ENCODE measurements at places on chromosomes 1 and 21.

DNA sequence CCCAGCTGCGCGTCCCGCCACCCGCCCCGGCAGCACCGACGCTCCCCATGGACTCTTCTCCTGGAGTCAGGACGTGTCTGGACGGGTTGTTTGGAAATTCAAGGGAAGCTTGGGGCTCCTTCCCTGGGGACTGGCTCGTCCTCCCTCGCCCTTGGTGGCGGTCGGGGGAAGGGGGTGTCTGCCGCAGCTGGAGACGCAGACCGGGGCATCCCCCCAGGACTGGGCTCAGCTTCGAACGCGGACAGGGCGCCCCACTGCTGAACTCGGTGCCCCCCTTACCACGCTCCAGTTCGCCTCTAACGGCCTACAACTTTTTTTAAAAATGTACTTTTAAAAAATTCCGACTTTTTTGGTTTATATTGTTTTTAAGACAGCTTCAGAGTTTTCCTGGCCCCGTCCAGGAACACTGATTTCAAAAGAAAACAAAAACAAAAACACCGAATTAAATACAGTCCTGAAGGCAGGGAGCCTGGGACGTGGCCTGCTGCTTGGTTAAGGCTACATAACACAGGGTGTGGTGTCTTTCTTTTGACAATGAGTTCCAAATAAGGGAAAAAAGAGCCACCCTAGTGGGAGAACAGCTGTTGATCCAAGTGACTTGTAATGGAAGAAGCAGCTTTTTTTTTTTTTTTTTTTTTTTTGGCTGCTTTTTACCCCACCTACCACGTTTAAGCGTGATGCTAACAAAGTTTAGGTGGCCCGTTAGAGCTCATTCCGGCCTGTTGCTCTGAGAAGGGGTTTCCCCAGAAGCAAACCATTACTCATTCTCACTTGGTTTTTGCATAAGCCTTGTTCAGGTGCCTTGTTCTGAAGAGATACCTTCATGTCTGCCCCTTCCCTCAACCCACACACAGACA, 862 bp upstream of the DIPK1A start:
- DNase-seq: no peak

GRCh38 chr1:227768125-227768439, 32.8 kb downstream of the SNAP47 start:
- no peak for DNase-seq

- DNase-seq: no peak
Observed at GRCh38 chr1:10908266-10908665, 104.2 kb upstream of the TARDBP start.

DNA sequence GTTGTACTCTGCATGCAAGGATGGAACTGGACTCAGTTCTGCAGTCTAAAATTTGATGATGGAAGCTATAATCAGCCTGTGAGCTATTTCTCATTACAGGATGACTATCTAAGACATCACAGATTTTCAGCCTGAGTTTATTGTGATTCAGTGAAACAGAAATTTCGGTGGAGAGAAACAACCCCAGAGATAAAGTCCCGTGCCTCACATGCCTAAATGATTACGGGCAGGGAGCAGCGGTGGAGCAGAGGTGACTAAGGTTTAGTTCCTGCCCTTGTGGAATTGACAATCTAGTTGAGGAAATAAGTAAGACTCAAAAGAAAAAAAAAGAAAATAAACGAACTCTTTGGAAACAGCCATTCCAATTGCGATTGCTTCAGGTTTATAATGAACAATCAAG, 96.9 kb downstream of the GRIK3 start:
- DNase-seq: no peak

DNA sequence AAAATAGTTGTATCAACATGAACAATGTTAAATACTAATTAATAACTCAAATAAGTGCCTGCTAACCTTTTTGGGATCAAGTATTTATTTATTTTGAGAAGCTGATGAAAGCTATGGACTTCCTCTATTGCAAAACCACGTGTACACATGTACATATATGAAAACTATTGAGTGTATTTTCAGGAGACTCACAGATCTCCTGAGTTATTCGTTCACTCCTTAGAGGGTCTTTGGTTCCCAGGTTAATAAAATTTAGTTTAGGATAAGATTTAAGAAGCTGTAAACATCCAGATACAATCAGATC, 130.5 kb downstream of the DISC1 start:
- DNase-seq: no peak

DNA sequence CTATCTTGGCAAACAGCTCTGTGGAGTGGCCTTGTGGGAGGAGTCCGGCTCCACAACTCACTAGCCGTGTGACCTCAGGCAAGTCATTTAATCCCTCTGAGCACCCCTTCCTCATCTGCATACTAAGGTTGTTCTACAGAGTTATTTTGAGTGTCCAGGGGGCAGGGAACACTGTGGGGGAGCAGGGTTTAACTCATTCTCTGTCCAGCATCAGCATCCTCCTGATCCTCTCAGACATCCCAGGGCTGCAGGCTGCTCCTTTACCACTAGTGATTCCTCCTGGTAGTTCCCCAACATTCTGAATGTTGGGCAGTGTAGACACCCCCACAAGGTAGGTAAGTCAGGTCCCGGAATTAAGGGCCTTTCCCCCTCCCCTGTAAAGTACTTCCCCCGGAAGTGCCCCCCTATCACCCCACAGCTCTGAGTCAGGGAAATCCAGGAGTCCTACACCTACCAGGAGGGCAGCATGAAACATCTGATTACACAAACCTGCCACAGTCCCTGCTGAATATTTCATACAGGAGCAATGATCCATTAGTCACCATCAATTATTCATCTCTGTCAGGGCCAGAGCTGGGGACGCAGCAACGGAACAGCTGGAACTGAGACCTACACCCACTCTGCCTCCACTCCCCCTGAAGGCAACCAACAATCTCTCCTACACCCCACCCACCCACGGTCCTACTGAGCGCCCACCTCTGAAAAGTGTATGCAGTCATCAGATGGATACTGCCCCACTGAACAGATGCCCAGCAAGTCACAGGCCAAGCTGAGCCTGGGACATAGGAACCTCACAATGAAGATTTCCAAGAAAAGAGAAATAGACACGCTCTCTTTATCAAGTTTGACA, 20.5 kb downstream of the SYT2 start:
- DNase-seq: no peak

DNA sequence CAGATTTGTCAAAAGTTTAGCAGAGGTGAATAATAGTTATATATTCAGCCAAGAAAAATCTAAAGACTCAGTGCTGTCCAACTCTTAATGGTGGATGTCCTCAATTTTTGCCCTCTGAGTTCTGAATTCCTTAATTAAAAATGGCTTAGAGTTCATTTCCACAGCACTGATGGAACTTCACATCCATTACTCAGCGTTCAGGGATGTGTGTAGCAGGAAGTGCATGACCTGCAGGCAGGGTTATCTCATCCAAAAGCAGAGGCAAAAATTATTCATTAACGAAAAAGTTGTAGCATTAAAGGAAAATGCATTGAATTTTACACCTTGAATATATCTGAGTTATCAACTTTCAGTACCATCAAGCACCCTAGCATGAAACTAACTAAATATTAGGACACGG, 96.7 kb downstream of the ZP4 start:
- DNase-seq: no peak

DNA sequence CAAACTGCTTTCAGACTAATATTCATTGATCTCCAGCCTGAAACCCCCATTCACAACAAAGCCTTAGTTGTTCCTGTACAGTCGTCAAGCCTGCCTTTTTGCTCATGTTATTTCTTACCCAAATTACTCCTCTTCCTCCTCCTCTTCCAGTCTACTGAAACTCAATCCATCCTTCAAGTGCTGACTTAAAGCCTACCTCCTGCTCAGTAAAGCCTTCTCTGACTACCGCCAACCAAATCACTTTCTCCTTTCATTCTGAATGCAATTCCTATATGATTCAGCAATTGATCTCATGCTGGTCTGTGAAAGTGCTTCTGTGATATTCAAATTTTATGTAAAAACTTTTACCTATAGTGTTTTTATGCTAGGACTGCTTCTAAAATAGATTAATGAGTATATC, 18.6 kb downstream of the TAF5L start:
- no peak for DNase-seq

DNA sequence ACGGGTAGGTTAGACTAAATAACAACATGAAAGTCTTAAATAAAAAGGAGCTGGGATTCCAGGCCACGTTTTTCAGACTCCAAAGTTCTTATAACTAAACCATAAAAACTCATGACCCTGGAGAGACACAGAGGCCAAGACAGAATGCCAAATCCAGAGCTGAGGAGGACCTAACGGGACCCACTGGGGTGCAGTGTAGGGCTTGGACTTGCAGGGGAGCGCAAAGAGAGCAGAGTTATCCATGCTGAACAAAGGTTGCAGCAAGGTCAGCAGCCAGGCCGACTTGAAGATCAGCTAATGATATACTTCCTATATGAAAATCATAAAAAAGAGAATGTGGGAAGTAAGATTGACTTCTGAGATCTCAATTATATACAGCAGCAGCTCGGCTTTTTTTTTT, 237.1 kb downstream of the TM2D1 start:
- no peak for DNase-seq

- no peak for DNase-seq
Observed at GRCh38 chr1:171220081-171220420, 28.2 kb upstream of the FMO1 start.

GRCh38 chr1:157517016-157517415, 35.3 kb downstream of the FCRL5 start:
- DNase-seq: no peak

DNA sequence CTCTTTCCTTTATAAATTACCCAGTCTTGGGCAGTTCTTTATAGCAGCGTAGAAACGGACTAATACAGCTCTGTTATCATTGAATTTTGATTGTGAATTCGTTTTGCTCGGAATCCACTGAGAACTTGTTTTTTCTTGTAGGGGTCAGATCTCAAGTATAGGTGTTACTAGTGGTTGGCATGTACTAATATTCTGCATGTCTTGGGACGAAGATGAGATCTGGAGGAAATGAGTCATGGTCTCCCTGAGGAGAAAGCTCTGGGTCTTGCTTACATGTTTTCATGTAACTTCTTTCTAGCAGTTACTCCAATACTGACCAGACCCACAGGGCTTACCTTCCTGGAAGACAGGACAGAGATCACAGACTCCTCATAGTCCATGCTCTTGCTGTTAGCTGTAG, 30.3 kb downstream of the ZSCAN20 start:
- DNase-seq: no peak

GRCh38 chr1:87683196-87683956, 354.7 kb downstream of the LMO4 start:
- no peak for DNase-seq

DNA sequence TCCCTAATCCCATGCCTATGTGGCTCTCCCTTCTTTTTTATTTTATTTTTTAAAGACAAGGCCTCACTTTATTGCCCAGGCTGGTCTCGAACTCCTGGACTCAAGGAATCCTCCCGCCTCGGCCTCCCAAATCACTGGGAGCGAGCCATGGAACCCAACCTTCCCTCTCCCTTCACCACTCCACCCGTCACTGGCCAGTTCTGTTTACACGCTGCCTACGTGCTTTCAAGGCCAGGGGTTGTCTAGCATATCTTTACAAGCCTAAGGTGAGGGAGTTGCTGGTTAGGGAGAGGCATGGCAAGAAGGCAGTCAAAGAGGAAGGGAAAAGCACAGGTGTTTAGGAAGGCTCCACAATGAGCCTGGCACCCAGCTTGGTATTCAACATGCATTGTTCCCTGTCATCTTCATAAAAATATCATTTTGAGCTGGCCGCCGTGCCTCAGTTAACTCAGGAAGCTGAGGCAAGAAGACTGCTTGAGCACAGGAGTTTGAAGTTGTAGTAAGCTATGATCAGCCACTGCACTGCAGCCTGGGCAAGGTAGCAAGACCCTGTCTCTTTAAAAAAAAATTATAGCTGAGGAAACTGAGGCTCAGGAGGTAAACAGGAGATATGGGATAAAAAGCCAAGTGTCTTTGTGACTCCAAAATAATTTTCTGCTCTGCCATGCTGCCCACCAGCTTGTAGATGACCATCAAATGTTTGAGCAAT, 1.1 kb downstream of the RHBDL2 start:
- no peak for DNase-seq

GRCh38 chr1:117591252-117591651, 14.6 kb upstream of the TENT5C start:
- no peak for DNase-seq

DNA sequence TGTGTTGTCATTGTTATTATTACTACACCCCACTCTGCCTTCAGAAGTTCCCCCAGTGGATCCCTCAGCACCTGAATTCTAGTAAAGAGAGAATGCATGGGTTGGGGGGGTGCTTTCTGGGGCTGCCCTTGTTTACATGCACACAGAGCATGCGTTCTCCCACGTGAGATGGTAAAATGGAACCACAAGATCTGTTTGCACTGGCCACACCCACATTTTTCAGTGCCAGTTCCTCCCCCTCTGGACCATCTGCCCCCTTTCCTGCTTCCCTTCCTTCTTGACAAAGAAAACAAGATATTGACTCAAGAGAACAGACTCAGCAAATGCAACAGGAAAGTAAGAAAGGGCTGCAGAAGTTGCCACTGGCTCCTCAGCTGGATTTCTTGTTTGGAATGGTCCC, 8.9 kb downstream of the SLC6A17 start:
- DNase-seq: no peak

DNA sequence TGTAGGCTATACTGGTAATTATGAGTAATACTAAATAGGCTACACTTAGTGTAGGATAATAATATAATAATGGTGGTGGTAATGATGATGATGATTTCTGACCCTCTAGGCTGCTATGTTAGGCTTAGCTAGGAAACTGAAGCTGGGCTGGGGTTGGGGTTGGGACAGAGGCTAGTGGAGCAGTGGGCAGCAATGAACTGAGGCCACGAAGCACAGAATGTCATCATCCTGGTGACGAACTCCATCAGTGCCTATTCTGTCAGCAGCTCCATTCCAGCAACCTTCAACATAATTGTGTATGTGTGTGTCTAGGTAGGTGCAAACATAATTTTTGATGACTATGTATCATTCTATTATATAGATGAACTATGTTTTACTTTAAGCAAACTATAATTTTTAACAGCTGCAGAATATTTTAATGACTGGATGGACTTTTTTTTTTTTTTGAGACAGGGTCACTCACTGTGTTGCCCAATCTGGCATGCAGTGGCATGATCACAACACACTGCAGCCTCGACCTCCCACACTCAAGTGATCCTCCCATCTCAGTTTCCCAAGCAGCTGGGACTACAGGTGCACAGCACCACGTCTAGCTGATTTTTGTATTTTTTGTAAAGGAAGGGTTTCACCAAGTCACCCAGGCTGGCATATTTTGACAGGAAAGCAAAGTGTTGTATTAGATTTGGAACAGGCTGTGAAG, 12.9 kb upstream of the CLIC4 start:
- no peak for DNase-seq
